ENCODE measurements at places on chromosomes 5 and 9.

DNA sequence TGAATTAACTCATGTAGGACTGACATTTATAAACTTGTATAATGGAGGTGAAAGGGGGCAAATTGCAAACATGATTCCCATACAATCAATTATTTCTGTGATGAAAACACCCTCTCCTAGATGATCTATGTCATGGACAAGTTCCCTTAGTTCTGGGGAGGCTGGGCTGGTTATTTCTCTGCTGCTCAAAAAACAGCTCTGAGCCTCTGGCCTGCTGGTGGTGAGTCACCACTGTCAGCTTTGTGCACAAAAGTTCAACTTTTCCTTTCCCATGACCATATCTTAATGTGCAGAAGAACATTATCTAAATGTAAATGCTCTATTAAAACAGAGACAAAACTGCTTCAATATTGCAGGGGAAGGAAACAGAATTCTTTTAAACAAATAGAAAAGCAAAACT, 85.0 kb downstream of the HMHB1 start:
- no peak for DNase-seq

DNA sequence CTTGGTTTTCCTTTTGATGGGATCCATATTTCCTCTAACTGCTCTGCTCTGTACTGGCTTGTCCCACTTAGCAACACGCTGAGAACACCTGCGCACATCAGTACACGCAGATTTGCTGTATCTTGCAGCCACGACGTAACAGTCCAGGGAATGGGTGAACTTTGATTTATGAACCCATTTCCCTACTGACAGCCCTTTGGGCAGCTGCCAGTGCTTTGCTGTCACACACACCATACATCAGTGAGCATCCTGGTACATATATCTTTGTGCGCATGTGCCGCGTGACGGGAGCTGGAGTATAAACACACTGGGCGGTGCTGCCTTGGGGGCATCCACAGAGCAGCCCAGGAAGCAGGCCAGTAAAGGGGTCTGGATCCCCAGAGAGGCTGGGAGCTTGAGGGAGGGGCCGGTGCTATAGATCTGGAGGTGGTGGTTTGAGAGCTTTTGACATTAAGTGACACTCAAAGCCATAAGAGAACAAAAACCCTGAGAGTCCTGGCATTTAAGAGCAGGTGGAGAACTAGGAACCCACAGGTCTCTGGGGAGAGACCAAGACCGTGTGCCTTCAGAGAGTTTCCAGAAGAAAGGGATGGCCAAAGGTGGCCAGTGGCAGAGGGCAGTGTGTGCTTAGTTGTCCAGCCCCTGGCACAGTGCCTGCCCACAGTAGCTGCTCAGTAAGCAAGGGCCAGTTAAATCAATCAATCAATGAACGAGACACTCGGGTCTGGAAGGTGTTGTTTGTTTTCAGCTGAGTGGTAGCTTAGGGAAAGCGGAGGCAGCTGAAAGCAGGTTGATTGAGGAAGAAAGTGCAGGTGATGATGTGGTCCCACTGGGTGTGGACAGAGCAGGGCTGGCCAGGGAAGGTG, 53.7 kb downstream of the LMX1B start:
- DNase-seq, result no peak

- no peak for DNase-seq
These were observed 242.0 kb downstream of the YTHDC2 start for GRCh38 chr5:113755516-113755915.

- peak; percentile 64 for DNase-seq
These were observed 152.9 kb upstream of the SLC28A3 start for GRCh38 chr9:84493284-84493947.

GRCh38 chr5:154042766-154043165, 4.0 kb downstream of the MFAP3 start:
- DNase-seq, result no peak

- no peak for DNase-seq
These were observed 72.3 kb upstream of the PRLR start for GRCh38 chr5:35302544-35302943.

DNA sequence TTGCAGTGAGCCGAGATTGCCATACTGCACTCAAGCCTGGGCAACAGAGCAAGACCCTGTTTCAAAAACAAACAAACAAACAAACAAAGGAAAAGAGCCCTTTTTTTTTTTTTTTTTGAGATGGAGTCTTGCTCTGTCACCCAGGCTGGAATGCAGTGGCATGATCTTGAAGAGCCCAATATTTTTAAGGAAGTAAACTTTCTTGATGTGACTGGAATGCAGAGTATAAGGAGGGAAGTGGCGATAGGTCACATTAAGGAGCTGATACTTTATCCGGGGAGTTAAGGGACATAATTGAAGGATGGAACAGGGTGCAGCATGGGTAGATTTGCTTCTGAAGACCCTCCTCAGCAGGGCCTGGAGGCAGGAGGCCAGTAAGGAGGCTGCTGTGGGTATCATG, 13.0 kb downstream of the NAIF1 start:
- no peak for DNase-seq

DNA sequence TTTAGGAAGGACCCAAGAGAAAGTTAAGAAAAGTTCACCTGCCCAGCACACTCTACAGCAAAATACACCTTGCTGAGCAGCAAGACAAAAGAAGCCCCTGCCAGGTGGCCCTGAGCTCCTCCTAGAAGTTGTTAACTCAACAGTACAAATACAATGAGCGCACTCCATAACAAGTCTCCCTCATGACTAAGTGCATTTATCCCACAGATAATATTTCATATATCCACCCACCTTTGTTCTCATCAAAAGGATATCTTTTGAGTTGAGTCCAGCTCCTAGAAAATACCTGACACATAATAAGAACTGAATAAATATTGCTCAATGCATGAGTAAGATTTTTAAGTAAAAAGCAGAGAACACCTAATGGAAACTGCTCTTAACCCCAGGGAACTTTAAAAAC, 73.3 kb downstream of the ABCA1 start:
- no peak for DNase-seq

- DNase-seq, result no peak
These were observed 112.1 kb upstream of the IL6ST start for GRCh38 chr5:56106837-56107236.

- DNase-seq, result no peak
These were observed 20.2 kb downstream of the UBE2R2 start for GRCh38 chr9:33837138-33837537.

GRCh38 chr5:97133101-97133500, 9.3 kb downstream of the LIX1 start:
- no peak for DNase-seq

DNA sequence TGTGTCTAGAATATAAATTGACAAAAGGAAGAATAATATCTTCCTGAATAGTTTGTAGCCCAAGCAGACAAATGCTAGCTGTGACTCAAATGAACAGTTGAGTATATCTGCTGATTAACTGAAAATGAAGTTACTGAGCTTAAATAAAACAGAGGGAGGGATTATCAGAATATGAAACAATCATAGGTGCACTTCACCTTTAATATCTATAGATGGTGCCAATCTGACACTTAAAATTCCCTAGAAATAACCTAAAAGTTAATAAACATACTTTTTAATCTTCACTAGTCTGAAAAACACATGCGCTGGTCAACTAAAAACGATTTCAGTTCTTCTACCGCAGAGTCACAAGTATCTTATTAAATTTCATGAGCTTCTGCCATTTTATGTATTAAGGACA, 280.8 kb upstream of the RASA1 start:
- no peak for DNase-seq

DNA sequence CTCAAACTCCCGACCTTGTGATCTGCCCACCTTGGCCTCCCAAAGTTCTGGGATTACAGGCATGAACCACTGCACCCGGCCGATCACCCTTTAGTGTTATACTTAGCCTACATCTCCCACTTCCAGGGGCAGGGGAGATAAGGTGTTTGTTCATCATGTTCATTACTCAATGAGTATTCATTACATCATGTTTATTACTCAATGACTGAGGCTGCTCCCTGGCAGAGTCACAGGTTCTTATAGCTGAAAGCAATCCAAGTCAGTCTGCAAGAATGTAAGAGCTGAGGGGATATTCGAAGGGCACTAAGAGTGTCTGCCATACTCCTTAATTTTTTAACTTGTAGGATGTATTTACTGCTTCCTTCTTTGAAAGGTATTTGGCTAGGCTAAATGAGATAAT, 214.2 kb downstream of the SPATA31D1 start:
- no peak for DNase-seq

GRCh38 chr9:91426123-91426745, 2.6 kb upstream of the NFIL3 start:
- DNase-seq, result no peak

- no peak for DNase-seq
These were observed 7.5 kb downstream of the SURF4 start for GRCh38 chr9:133368249-133368881.

GRCh38 chr5:115624994-115625393, 842 bp downstream of the TMED7 start:
- DNase-seq, result no peak

- no peak for DNase-seq
These were observed 124.3 kb upstream of the SLC24A2 start for GRCh38 chr9:19913151-19913550.

- DNase-seq, result no peak
These were observed 27.2 kb downstream of the PRRC2B start for GRCh38 chr9:131420980-131421624.

DNA sequence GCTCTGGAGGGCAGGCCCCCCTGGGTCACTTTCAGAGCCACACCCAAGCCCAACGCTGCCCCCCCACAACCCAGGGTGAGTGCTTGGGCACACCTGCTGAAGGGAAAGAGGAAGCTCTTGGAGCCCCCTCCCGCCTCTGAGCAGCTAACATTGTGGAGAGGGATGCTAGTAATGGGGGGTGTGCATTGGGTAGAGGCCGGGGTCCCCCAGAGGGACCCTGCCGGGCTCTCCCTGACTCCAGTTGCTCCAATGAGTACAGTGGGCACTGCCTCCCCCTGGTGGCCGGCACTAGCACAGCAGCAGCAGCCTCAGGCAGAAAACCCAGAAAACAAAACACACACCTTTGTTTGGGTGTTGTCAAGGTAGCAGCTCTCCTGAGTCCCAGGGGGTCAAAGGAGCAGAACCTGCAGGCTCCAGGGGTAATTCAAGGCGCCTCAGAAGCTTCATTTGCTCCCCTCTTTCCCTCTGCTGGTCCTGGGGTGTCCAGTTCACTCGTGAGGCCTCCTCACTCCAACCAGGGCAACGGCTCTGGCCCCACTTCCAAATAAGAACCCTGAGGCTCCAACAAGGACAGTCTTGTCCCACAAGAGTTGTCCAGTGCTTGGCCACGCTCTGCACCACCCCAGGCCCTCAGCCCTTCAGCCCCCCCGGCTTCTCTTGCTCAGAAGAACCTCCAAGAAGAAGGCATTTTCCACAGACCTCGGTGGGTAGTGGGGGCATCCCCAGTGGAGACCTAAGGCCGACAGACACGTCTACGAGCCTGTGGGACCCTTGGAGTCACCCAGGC, 16.1 kb downstream of the GBGT1 start:
- DNase-seq, result peak; percentile 97
